ENCODE measurements at places on chromosomes 1 and 21.

- peak; percentile 56 for DNase-seq
These were observed 54.4 kb downstream of the NAV1 start for GRCh38 chr1:201593200-201593921.

DNA sequence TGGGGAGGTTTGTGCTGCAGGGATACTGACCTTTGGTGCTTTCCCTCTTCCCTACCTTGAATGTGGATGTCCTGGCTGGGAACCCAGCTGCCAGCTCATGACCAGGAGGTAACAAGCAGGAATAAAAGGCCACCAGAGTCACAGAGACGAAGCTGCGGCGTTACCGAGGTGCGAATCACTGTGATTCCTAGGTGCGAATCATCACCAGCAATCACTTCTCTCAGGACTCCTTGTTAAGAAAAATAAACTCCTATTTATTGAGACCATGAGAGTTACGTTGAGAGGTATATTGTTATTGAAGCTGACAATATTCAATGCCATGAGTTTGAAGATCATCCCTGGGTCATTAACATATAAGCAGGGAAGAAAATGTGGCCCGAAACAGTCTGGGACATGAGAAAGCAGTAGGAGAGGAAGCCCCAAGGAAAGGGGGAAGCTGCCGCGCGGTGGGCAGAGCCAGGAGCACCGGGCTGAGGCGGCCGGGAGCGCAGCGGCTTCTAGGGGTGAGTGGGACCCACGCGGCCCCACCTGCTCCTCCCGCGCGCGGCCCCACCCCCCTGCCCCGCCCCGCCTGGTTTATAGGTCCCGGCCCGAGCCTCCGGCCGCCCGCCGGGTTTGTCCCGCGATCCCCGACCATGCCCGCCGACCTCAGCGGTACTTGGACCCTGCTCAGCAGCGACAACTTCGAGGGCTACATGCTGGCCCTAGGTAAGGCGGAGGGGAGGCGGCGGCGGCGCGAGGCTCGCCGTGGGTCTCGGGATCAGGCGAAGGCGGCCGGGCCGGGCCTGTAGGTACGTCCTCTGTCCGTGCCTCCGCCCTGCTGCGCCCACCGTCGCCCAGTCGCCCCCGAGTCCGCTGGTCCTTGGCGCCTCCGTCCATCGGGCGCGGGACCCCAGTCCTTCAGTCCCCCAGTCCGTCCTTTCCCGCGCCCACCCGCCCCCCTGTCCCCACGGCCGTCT is at the start of gene RBP7:
RBP7 (plus strand) TSS at position 605 of the 959 bp plus-strand sequence; CDS start at position 636, 31 bp downstream.
- no peak for DNase-seq

DNA sequence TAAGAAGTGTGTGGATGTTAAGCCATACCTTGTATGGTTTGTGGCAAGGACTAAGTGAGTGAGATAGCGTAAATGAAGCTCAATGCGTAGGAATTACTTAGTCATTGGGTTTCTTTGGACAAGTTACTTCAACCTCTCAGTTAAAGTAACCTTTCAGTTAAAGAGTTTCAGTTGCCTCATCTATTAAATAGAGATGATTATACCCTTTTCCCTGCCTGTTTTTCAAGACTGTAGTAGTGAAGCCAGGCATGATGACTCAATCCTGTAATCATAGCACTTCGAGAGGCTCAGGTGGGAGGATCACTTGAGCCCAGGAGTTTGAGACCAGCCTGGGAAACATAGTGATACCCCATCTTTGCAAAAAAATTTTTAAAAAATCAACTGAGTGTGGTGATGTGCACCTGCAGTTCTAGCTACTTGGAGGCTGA is 6.3 kb downstream of the ZMPSTE24 start:
- no peak for DNase-seq

DNA sequence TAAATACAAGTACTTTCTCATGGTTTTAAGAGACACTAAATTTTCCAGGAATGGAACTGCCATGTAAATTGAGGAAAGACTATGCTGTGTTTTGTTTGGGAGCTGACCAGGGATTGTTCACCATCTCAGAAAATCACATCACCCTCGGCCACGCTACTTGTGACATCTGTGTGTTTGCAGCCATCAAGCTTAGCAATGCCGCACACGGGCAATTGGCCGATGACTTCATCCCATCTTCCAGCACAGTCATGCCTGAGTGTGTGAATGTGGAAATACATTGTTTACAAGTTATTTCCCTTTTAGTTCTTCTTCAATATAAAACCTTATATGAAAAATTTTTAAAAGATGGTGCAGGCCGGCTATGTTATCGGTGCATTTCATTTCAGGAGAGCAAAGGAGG is 121.6 kb downstream of the GLIS1 start:
- peak; percentile 17 for DNase-seq

DNA sequence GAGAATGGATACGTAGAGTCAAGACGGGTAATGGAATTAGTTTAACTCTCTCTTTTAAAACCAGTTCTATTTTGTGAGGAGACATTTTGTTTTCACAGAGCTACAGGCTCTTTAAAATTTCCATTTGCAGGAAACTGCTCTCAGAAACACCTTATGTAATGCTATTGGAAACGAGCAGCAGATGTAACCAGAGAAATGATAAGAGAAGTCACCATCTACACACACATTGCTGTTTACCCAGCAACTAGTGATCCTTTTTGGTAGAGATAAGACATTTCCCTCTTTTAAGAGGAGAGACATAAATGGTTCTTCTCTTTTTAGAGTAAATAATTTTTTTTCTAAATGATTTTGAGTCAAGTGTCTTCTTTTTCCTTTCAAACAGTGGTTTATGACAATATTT is 80.6 kb downstream of the KCTD3 start:
- DNase-seq = no peak

GRCh38 chr1:6207921-6208320 is 2.0 kb downstream of the RNF207 start:
- DNase-seq = no peak

DNA sequence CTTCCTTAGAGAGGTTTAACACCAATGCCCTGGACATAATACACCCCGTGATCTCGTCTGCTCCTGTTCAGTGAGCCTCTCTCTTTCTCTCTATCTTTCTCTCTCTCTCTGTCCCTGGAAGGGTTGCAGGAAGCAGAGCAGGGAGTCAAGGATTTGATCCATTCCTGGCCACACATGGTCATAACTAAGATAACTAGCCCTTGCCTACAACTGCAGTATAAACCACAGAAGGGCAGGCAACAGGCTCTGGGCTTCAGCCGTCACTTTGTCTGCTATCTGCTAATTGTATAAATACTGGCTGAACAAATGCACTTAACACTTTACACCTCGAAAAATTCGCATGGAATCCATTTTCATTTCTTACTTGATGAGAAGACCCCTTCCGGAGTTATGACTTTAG is 357.5 kb upstream of the RUNX1 start:
- DNase-seq = no peak

DNA sequence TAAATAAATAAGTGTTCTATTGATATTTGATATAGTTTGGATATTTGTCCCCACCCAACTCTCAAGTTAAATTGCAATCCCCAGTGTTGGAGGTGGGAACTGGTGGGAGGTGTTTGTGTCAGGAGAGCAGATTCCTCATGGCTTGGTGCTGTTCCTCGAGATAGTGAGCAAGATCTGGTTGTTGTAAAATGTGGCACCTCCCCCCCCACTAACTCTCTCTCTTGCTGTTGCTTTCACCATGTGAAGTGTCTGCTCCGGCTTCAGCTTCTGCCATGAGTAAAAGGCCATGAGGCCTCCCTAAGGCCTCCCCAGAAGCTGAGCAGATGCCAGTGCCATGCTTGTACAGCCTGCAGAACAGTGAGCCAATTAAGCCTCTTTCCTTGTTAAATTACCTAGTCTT is 20.8 kb downstream of the FRRS1 start:
- no peak for DNase-seq

- DNase-seq = no peak
These were observed 38.2 kb upstream of the PLA2G5 start for GRCh38 chr1:20031836-20032235.

Data from foreskin keratinocyte (primary cell).